ENCODE measurements at places on chromosomes 5 and 9.

- no peak for DNase-seq
Observed at GRCh38 chr9:83061990-83062650, 822 bp downstream of the RASEF start.

GRCh38 chr5:126280846-126281245 lies 142.4 kb upstream of the GRAMD2B start:
- no peak for DNase-seq

GRCh38 chr9:94921092-94921471 lies 194.6 kb downstream of the AOPEP start:
- no peak for DNase-seq

DNA sequence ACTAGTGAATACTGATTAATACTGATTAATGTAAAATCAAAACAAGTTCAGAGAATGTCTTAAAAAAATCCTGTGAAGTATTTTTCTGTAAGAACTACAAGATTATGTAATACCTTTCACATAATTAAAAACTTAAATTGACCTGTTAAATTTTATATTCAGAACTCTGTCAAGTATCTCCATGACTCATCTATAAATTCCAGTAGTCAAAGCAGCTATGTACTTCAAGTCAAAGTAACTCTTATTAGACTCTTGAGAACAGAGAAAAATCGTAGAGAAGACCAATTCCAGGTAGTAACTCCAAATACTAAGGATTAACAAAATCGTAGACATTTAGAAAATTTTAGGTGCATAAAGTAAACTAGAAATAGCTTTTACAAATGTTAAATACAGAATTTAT lies 77.1 kb downstream of the HOMER1 start:
- no peak for DNase-seq

GRCh38 chr5:133081703-133082102 lies 29.9 kb downstream of the HSPA4 start:
- no peak for DNase-seq

Measured in stimulated activated CD8-positive, alpha-beta memory T cell treated with anti-CD3 and anti-CD28 coated beads, Interleukin-12 subunit alpha, Interleukin-12 subunit beta, amount 100 ng/mL, for 4 hours (primary cell).